ENCODE measurements at places on chromosomes 3 and 15. TPM values are rescaled to one million over a fixed set of nuclear protein-coding genes. Genes with fewer than 3 reads are reported as not detected.

The ERICH6 gene
- not detected for total RNA-seq

The NUP210 gene
- 3.7 TPM for total RNA-seq

The NCK1 gene
- 31.5 TPM for total RNA-seq

- DNase-seq = no peak
Observed at GRCh38 chr3:111923806-111924205, 55.0 kb upstream of the ABHD10 start.

- no peak for DNase-seq
Observed at GRCh38 chr3:128382221-128382807, 84.4 kb downstream of the DNAJB8 start.

- no peak for DNase-seq
Observed at GRCh38 chr15:45122719-45123118, 7.0 kb downstream of the DUOXA1 start.

DNA sequence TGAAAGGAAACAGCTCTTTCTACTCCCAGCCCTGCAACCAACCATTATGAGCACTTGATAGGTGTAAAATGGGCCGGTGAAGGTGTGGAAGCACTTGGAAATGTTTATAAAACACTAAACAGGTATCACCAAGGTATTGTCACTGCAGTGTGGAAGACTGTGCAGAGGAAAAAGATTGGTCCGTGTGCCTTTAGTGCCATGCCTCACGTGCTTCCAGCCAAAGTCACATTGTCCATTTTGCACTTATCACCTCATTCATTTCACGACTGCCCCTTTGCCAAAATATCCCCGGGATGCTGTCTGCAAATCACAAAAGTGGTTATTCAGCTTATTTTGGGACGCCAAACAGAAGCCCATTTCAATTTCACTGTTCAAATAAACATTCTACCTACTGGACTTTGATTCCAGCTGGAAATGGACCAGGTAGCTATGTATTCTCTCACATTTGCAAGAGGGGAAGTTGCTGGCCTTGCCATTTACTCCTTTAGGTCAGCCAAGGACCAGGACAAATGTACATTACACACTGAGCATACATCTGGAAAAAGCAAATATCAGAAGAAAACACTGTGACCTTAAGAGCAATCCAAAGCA lies 58.4 kb downstream of the ARRDC4 start:
- no peak for DNase-seq

All from thoracic aorta (tissue), 2 donors.